ENCODE measurements at places on chromosomes 5 and 9.

DNA sequence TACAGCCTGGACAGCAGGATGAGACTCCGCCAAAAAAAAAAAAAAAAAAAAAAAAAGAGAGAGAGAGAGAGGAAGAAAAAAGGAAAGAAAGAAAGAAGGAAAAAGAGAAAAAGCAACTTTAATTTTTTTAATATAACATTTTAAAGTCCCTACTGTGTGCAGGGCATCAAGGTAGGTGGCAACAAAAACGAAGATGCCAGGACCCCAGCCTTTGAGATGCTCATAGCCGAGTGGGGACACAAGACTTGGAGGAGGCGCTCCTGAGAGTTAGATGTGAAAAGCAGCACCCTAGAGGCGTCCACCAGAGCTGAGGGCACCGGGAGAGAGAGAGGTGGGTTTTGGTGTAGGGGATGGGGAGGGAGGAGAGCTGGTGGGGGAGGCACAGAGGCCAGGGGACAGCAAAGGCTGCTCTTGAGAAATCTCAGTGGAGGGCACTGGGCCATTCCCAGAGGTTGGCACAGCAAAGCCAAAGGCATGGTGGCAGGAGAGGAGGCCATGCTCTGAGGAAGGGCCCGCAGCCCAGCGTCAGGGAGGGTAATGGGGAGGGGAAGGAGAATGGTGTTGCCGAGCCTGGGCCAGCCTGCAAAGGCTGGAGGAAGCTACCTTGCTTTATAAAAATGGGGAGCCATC lies 135.6 kb downstream of the C9orf50 start:
- no peak for DNase-seq

GRCh38 chr9:13158986-13159385 lies 120.5 kb downstream of the MPDZ start:
- DNase-seq, result no peak

GRCh38 chr9:122346478-122347347 lies 24.1 kb upstream of the PTGS1 start:
- no peak for DNase-seq

GRCh38 chr5:6716629-6717149 lies 3.5 kb downstream of the TENT4A start:
- DNase-seq, result no peak

GRCh38 chr5:72224946-72225463 lies 95.0 kb downstream of the MRPS27 start:
- DNase-seq, result no peak

- no peak for DNase-seq
Observed at GRCh38 chr9:8337834-8338766, 538.5 kb upstream of the DMAC1 start.

DNA sequence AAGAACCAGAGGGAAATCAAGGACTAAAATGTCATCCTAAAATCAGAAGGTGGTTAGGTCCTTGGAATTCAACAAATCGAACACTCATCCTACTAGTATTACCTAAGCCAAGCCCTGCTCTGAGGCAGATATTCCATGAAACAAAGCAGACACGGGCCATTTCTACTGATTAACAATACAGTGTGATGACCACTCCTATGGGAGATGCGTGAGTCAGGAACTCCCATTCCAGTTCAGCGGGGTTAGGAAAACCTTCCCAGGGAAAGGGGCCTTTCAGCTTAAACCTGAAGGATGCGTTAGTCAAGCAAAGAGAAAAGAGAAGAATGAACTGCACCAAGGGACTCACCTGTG lies 117.8 kb upstream of the LHFPL2 start:
- DNase-seq, result no peak

DNA sequence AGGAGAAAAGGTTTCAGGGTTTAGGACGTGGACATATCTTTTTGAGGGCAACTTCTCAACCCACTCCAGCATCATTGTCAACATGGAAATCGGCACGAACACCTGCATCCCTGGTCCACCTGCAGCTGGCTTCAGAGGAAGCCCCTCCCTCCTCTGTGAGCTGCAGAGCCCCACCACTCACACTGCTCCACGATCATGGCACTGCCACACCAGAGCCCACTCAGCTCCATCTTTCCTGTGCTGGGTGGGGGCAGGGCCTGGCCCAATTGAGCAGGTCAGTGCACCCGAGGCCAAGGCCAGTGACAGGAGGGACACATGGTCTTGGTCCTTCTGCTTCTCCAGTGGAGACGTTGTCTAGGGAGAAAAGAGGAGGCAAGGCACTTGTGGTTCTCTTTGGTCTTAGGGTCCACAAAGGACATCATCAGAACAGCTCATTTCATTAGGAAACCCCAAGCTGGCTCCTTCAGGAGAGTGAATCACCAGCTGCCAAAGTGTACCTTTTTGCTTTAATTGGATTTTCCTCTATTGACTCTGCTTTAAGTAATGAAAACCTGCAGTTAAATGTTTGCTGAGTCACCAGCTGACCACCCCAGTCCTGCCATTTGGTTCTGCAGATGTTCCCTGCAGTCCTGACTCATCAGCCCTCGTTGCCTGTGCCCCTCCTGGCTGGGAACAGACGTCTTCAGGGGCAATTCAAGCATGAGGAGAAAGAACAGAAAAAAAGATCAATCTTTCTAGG lies 56.2 kb downstream of the UBE2QL1 start:
- DNase-seq, result no peak

GRCh38 chr9:137772281-137772873 lies 105.2 kb upstream of the CACNA1B start:
- DNase-seq, result no peak

DNA sequence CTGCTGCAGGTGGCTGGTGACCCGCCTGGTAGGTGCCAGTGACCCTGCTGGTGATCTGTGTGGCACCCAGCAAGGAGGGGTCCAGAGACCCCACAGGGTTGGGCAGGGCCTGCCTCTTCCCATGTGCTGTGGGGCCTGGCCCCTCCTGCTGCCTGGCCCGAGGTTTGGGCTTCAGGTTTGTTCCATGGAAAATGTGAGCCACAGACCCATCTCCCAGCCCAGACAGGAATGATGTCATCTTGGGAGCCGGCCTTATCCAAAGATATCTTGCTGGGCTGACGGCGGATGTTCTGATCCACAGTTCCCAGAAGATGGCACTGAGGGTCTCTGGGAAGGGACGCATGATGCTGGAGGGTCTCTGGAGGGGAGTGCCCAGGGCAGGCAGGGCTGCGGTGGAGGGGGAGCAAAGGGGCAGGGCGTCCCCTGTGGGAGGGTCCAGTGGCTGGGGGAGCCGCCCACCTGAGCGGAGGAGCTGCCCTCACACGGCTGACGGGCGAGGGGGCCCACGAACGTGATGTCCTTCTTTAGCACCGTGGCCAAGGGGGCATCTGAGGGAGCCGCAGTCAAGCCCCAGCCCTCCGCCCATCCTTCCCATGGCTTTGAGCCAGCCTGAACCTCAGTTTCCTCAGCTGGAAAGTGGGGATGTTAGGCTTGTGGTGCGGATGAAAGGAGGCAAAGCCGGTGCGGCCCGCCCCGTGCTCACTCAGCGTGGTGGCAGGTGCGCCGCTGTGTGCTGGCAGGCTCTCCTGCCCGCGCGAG lies 68.1 kb downstream of the COL5A1 start:
- DNase-seq, result no peak

DNA sequence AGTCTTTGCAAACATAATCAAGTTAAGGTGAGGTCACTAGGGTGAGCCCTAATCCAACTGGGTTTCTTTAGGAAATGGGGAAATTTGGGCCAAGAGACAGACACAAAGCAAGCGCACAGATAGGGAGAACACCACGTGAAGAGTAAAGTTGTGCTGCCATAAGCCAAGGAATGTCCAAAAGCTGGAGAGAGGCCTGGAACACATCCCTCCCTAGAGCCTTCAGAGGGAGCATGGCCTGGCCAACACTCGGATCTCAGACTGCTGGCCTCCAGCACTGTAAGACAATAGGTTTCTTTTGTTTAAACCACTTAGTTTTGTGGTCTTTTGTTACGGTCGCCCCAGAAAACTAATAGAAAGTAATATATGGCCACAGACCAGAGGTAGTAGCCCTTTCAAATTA lies 8.1 kb upstream of the ROR2 start:
- DNase-seq, result no peak

- DNase-seq, result no peak
Observed at GRCh38 chr9:124835026-124835557, 18.2 kb upstream of the WDR38 start.

DNA sequence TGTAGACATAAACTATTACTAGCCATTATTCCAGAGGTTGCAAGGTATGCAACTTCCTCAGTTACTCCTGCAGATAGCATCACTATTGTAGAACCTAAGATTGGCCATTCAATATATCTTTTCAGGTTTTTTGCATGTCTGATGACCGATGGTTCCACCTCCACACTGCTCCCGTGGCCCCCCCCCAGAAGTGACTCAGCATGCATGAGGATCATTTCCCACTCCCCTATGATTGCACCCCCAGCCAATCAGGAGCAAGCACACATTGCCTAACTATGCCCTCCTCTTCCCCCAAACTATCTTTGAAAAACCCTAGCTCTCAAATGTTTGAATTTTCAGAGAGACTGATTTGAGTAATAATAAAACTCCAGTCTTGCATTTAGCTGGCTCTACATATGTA lies 601.4 kb upstream of the TLE4 start:
- no peak for DNase-seq

- DNase-seq, result no peak
Observed at GRCh38 chr9:3875361-3876132, 349.7 kb upstream of the RFX3 start.

DNA sequence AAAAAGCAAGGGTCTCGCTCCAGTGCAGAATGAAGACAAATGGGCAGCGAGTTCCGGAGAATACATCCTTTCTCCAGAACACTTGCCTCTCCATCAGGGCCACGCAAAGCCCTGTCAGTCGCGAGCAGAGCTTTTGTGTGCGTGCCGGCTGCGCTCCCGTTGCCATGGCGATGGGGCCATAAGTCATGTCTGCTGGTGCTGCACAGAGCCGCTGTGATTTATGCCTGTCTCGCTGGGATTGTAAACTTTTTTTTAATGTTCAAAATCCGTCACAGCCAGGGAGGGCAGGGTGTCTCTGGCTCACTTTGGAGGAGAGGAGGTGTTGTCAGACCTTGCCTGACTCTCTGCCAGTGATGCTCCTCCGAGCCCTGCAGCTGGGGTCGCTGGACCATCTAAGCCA lies 272.7 kb downstream of the TRIM32 start:
- DNase-seq, result no peak

- DNase-seq, result no peak
Observed at GRCh38 chr9:34956648-34957047, 1.4 kb upstream of the PHF24 start.

- no peak for DNase-seq
Observed at GRCh38 chr9:113807173-113808061, 68.7 kb upstream of the ZNF618 start.

- no peak for DNase-seq
Observed at GRCh38 chr5:169719360-169720314, 82.6 kb downstream of the DOCK2 start.

- no peak for DNase-seq
Observed at GRCh38 chr5:138243794-138244193, 30.6 kb downstream of the GFRA3 start.

- no peak for DNase-seq
Observed at GRCh38 chr9:37729499-37729898, 24.1 kb upstream of the TRMT10B start.

- DNase-seq, result no peak
Observed at GRCh38 chr9:133673258-133673655, 37.1 kb downstream of the DBH start.

DNA sequence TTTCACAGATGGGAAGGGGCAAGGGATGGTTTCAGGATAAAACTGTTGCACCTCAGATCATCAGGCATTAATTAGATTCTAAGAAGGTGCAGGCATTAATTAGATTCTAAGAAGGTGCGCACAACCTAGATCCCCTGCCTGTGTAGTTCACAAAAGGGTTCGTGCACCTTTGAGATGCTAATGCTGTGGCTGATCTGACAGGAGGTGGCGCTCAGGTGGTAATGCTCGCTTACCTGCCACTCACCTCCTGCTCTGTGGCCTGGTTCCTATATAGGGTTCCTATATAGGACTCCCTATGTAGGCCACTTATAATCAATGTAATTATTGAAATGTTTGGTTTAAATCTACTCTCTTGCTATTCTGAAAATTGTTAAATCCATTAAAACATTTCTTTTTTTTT lies 171.0 kb downstream of the MSX2 start:
- DNase-seq, result no peak

- no peak for DNase-seq
Observed at GRCh38 chr5:39256477-39257235, 37.3 kb upstream of the FYB1 start.

GRCh38 chr5:115578657-115579056 lies 23.6 kb downstream of the TICAM2 start:
- DNase-seq, result no peak

GRCh38 chr9:128420651-128421481 lies at the start of gene CERCAM:
Gene CERCAM, plus strand, starts transcription at chr9:128420857. Its CDS starts 21 bp downstream, at chr9:128420878.
- DNase-seq, result peak; percentile 24

- no peak for DNase-seq
Observed at GRCh38 chr5:60830581-60831127, 13.4 kb downstream of the ELOVL7 start.
